Coronary artery (tissue), 2 donors: ENCODE measurements at places on chromosomes 5 and 9.
A peak's percentile ranks its signal among the peaks of the same experiment; 100 is the strongest.

DNA sequence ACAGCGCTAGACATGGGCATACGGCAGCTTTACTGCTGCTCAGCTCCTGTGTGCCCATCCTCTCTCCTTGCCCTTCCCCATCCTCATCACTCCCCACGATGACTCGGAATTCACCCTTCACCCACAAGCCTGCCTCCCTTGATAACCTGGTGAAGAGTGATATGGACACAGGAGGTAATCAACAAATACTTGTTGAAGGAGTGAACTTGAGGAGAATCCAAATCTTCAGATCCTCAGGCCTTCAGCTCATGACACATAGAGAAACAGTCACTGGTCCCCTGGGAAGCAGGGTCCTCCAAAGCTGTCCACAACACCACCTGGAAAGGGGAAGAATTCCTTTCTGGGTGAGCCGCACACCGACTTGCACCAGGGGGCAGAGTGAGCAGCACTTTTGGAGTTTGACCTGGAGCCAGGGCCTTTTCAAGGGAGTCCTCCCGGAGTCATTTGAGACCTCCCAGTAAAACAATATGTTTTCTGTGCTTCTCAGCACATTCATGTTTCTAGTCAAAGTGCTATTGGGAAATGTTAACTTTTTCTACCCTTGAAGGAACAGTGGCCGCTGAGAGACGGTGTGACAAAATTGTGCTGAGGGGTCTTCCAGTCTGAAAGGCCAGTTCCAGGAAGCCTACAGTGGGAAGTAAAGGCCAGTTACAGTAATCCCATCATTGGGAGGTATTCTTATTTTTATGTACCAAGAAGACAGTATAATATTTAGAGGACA, 332.3 kb downstream of the CWC27 start:
- DNase-seq = peak; percentile 77

DNA sequence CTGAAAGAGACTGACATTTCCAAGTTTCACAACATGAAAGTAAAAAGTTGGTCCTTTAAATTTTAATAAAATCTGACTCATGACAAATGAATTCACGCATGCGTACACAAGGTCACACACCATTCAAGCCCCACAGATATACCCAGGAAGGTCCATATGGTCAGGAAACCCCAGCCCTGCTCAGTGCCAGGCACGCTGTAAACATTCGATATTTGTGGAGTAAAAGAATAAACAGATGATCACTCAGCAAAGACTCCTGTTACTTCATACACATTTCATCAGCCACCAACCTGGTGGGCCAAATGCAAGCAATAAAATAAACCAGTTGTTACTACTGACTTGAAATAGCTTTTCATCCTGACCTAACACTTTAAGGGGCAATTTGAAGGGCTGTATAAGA, 158.0 kb upstream of the RETREG1 start:
- DNase-seq = no peak

- DNase-seq = no peak
Measured at GRCh38 chr5:119330367-119331183, 25.2 kb upstream of the TNFAIP8 start.

DNA sequence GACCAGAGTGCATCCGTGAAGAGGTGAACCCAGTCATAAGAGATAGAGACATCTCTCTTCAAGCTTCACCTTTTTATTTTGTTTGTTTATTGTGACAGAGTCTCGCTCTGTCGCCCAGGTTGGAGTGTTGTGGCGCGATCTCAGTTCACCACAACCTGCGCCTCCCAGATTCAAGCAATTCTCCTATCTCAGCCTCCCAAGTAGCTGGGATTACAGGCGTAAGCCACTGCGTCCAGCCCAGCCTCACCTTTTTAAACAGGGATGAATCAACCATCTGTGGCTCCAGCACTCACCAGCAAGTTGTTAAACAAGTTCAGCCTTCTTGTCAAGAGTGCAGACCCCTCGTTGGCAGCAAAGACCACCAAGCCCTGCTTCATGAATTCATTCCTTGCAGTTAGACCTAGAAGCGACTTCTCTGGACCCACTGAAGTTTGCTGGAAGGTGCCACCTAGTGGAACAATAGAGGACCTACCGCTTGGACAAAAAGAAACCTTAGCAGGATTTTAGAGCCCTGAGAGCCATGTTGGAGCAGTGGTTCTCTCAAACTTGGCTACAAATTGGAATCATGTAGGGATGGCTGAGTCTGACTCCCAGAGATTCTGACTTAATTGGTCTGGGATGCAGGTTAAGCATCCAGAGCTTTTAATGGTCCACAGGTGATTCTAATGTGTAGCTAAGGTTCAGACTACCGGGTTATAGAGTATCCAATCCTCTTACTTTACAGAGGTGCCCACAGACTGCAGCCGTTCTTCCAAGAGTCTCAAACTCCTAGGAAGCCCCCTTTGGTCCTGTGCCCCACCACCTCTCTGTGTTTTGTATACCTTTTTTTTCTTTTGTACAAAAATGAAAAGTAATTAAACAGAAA, 10.5 kb upstream of the GALNT10 start:
- no peak for DNase-seq

DNA sequence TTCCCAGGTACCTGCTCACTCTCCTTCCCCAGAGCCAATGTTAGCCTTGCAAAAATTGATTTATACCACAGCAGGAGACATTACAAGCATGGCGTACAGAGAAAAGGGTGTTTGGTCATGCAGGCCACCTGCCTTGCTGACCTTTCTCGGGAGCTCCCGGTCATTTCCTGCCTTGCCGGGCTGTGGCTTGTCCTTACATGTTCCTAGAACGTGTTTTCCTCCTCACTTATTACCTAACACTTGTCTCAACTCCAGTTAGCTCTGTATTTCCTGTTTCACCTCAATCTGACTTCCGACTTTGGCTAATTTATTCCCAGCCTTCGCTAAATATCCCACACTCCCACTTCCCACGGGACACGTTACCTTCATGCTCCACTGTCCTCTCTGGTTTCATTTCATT, 282.5 kb downstream of the ICE1 start:
- DNase-seq = no peak

DNA sequence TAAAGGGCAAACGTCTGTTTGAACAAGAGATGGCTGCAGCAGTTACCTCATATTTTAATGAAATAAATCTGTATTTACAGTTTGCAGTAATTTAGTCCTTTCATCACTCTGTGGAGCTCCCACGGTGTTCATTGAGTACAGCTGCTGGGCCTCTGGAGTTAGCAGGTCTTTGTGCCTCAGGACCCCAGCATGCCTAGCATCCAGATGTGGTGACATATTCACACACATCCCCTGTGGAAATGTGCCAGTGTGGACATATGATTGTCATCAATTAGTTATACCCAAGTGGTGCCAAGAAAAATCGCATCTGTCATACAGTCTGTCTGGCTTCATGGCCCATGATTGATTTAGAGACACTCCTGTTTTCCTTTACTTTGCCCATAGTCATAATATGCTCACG, 77.3 kb downstream of the NNT start:
- DNase-seq = no peak

GRCh38 chr9:114910541-114910940, 19.9 kb downstream of the TNFSF8 start:
- DNase-seq = no peak

DNA sequence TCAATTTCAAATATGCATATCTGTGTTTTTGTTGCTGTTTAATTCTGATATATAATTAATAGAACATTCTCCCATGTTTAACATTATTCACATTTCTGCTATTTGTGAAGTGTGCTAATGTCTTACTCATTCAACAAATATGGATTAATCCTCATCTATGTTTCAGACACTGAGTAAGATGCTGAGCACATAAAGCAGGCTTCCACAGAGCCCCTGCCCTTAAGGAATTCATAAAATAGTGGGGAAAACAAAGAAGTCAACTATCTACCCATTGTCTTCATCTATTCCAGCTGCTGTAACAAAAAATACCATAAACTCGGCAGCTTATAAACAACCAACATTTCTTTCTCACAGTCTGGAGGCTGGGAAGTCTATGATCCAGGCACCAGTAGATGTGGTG, 333.3 kb downstream of the SEMA5A start:
- DNase-seq = no peak

DNA sequence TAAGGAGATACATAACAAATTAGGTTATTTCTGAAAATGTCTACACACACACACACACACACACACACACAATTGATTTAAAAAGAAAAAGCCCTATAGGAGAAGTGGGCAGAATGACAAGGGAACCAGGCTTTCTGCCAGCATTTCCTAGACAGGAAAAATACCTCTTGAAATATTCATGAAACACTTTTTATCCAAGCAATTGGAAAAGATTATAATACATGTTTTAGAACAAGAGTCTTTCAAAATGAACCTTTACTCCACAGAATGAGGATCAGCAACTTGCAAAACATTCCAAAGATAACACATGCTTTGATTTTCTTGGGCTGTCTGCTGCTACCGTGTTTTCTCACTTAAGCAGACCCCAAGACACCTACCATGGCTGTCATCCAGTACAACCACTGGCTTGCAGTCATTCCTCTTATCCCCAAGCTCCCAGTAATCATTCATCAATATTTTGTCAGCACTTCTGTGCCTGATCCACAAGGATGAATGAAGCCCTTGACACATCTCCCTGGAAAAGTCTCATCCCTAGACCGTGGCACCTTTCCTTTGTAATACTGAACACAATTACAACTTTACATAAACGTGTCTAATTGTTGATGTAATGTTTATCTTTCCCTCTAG, 717.1 kb upstream of the ZNF608 start:
- no peak for DNase-seq

- no peak for DNase-seq
Measured at GRCh38 chr9:97594381-97594921, 38.7 kb downstream of the TSTD2 start.

GRCh38 chr5:174596429-174596828, 128.0 kb upstream of the MSX2 start:
- no peak for DNase-seq

DNA sequence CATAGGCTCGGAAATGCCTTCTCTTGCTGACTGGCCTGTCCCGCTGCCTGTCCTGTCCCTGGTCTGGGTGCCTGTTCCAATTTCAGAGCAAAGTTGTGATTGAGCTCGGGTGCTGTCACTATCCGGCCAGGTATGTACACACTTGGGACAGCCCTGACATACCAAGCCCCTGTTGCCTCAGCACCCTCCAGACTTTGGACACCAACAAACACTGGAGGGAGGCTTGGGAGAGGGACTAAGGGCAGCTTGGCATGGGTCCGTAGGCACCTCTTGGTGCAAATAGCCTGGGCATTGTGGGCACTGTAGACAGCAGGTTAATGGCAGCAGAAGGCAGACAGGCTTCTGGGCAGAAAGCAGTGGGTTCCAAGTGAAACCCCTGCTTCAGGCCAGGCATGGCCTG, 86.3 kb upstream of the SEMA6A start:
- DNase-seq = no peak

GRCh38 chr5:97094579-97095317, 47.7 kb downstream of the LIX1 start:
- no peak for DNase-seq

- DNase-seq = no peak
Measured at GRCh38 chr5:179184521-179185050, 124.4 kb downstream of the ZNF354C start.

DNA sequence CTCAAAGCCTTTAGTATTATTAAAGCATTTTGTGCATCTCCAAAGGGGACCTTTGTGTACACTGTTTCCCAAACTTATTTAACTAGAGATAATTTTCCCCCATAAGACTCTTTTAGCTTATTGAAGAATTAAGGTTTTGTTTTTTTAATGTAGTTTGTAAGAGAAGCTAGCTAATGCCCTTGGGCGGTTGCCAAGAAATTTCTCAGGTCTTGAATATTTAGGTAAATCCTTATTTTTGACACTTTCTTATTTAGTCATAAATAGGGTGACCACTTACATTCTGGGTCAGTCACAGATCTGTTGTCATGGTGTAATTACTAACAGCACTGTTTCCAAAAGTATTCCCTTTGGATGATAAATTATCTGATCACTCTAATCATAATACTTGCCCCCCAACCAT, 27.2 kb downstream of the TNFAIP8 start:
- DNase-seq = no peak

DNA sequence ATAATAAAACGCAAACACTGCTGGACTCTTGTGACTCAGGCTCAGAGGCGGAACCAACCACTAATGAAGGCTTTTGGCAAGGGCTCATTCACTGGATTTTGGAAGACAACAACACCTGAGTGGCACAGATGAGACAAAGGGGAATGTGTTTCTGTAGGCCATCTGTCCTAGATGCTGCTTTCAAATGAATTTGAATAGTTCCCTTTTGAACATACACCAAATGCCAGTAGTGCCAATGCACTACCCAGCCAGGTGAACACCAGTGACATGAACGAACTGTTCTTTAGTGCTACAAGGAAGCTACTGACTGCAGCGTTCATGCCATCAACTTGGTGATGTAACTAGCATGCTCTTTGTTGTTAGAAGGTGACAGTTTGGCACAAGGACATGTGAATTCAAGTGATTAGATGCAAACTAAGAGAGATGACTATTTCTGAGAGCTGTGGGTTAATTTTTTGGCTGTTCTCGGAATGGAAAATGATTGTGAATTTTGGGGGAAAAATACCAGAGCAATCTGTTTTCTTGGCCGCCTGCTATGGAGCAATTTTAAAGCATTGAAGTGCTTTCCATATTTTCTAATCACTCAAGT, 173.7 kb downstream of the SLC24A2 start:
- DNase-seq = no peak

- DNase-seq = peak; percentile 83
Measured at GRCh38 chr9:107976767-107977166, 487.2 kb upstream of the KLF4 start.

- no peak for DNase-seq
Measured at GRCh38 chr5:168339109-168339771, 47.8 kb downstream of the WWC1 start.

DNA sequence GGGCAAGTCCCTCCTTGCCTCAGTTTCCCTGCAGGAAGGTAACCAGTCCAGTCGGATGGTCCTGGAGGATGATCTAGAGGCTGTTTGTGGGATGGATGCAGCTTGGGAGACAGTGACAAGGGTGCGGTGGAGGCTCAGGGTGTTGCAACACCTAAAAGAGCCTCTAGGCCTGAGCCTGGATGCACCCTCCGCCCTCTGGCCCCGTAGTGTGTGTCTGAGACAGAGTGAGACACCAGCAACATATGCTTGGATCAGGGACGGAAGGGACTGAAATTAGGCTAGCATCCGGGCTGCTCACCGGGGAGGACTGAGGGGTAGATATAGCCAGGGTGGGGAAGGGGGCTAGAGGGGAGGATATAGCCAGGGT, 1.1 kb downstream of the CRAT start:
- DNase-seq = no peak

GRCh38 chr5:13359344-13359743, 585.1 kb downstream of the DNAH5 start:
- no peak for DNase-seq

- peak; percentile 61 for DNase-seq
Measured at GRCh38 chr9:135887021-135887507, 20.3 kb downstream of the CAMSAP1 start.

DNA sequence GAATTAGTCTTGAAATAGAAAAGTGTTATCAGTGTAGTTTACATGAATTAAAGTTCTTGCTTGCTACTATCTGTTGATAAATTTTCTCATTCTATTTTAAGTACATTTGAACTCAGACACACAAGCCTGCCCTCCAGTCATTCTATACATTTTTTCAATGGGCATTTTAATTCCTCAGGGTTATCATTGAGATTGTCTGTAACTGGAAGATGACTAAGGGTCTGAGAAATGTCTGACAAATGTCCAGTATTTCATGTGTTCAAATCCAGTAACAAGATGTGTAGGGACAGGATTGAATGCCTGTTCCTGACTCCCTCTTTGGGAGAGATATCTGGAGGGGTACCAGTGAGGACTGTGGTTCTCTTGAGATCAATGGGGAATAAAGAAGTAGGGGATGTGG, 223.9 kb upstream of the ADAMTSL1 start:
- DNase-seq = no peak

GRCh38 chr9:109199676-109200075, 32.6 kb upstream of the FRRS1L start:
- no peak for DNase-seq

- DNase-seq = no peak
Measured at GRCh38 chr5:58773744-58774441, 191.0 kb downstream of the RAB3C start.
